Ammon's horn (tissue), 1 donor: ENCODE measurements at places on chromosomes 3 and 15.
A peak's percentile ranks its signal among the peaks of the same experiment; 100 is the strongest.

DNA sequence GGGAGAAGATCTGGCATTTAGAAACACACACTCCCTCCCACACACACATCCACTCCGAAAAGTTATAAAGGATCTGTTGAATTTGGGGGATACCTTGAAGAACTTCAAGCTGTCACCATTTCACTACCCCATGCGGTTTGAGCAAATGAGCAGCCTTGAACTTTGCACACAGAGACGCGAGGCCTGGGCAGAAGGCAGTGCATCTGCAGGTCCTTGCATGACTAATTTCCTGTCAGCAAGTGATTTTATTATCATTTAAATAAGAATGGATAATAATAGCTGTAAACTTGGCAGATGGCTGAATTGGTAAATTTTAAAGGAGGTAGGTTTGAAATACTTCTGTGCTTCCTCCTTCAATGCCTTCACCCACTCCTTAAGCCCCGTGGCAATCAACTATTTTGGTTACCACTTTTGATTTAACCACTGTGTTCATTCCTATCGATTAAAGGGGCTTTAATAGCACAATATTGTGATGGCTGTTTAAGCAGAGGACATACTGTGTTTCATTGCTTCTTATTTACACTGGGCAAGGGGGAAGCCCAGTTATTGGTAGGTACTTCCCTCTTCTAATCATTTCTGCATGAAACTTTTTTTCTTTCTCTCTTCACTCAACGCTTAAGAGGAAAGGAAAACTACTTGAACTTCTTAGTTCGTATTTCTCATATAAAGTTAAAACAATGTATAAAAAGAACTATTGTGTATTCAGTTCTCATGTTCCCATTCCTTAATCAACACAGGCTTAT lies 108.1 kb downstream of the ROBO2 start:
- DNase-seq = no peak

DNA sequence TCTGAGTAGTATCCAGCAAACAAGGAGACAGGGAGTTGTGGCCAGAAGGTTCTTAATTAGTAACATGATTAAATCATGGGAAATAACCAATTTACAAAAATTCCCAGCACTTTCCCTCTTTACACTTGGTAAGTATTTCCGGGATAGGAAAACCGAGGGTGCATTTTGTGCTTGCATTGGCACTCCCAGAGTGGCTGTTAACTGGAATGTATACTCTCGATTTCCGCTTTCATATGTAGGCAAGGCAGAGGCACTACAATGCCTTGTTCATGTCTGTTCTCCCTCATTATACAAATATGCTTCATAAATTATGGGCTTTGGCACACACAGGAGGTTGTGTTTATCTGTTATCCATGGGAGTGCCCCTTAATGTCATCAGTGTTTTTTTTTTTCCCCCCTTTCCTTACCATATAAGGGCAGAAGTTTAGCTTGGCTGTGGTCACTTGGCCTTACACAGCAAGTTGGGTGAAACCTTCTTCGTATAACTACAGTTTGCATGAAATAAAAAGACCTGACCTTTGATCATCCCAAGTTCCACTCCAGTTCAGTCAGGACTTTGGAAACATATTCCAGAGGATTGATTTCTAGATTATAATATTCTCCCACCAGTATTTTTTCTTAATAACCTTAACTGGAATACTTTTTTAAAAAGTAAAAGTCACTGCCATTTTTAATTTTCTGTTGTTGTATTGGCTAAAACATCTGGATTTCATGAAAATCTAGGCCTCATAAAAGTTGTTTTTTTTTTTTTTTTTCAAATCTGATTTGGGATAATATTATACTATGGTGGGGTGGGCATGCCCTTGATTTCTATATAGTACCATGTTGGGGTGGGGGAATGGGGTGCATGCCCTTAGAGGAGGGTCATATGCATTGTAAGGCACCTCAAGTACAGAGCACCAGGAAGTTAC lies 8.9 kb downstream of the TPM1 start:
- no peak for DNase-seq

- DNase-seq = no peak
Measured at GRCh38 chr15:90239371-90239770, 5.4 kb downstream of the GDPGP1 start.

GRCh38 chr3:17089314-17089700 lies 204.6 kb downstream of the PLCL2 start:
- no peak for DNase-seq

DNA sequence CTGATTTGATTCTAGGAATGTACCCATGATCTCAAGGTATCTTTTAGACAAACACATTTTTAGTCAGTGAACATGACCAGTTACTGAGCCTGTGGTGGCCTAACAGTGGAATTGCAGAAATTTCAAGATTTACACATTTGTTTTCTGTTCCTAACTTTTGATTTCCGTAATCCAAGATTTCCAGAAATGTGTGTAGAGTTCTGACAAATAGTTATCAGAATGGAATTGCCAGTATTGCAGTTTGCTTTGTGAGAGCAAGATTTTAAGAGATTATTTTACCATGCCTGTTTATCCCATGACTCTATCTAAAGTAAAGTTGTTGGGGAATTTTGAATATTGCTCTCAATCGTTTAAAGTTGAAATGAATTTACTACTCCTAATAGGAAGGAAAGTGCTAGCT lies 11.7 kb upstream of the UTS2B start:
- no peak for DNase-seq

- no peak for DNase-seq
Measured at GRCh38 chr3:157463816-157464215, 27.2 kb downstream of the PTX3 start.

DNA sequence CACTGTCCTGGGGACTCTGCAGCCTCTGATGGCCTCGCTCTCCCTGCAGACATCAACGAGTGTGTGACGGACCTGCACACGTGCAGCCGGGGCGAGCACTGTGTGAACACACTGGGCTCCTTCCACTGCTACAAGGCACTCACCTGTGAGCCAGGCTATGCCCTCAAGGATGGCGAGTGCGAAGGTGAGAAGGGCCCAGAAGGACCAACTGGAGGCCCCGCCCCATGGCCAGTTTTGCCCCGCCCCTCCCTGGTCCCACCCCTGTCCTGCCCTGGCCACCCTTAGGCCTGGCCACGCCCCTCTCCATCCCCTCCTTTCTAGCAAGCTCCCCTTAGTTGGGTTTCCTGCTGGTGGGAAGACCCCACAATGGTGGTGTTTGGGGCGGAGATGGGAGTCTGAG lies 77.5 kb downstream of the FBLN2 start:
- DNase-seq = no peak

DNA sequence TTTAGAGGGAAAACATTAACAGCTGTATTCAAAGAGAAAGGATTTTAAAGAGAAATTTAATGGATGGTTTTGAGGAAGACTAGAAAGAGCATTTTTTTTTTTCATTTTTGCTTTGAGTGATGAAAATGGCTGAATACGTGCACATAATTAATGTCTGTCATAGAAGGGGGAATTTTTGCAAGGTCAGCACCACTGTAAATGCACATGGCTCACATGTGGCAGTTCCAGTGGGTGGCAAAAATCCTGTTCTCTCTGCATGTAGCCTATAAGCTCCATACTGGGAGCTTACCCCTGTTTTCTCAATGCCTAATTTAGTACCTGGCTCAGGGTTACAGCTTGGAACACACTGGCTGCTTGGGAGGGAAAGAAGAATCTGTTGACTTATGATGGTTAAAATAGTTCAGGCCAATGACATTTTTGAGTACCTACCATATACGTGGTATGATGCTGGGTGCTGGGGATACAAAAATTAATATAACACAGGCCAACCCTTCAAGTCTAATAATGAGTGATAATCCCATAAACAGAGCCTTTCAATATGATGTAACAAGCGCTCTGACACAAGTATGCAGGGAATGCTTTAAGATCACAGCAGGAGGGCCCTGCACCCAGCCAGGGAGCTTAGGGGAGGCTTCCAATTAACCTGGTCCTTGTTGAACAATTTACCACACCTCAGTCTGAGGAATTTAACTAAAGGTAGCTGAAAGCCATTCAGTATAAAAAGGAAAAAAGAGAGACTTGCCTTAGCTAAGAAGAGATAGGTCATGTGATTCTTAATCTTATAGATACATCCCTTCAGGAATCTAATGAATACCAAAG lies 33.0 kb downstream of the HSPBAP1 start:
- no peak for DNase-seq

DNA sequence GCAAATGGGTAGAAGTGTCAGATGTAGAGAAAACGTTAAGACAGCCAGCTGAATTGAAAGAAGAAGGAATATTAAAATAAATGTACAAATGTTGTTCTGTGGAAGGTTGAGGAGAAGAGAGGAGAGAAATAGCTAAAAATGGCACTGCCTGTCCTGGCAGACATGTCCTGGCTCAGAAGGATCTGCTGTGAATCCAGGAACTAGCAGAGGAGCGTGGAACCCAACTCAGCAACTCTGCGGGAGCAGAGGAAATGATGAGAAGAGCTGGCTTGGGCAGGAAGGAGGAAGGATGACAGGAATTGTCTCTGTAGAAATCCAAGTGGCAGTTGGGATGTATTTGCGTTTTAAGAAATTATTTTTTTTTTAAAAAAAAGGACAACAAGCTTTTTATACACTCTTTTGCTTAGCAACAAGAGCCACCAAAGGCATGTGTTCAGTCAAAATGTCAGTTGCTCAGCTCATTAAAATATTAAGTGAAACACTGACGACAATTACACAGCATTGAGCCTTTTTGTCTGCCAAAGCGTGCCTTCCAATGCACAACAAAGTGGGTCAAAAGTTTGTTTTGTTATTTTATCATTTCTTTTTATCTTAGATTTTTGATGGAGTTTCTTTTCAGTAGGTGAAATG lies 16.1 kb downstream of the NANOGP8 start:
- peak; percentile 25 for DNase-seq

DNA sequence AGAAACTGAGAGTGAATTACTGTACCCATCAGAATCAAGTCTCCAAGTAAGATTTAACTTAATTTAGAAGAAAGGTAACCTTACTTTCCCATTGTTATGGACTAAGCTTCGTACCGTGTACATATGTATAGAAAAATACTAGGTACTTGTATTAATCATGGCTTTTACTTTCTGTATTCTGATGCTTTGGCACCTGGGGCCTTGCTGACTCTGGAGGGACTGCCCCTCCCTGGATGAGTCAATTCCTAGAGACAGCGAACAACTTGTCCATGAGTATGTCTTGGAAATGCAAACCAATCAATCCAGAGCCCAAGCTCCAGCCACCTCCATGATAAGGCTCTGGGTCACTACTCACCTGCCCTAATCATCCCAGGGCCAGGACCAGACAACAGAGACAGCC lies 50.0 kb upstream of the DGKG start:
- no peak for DNase-seq

DNA sequence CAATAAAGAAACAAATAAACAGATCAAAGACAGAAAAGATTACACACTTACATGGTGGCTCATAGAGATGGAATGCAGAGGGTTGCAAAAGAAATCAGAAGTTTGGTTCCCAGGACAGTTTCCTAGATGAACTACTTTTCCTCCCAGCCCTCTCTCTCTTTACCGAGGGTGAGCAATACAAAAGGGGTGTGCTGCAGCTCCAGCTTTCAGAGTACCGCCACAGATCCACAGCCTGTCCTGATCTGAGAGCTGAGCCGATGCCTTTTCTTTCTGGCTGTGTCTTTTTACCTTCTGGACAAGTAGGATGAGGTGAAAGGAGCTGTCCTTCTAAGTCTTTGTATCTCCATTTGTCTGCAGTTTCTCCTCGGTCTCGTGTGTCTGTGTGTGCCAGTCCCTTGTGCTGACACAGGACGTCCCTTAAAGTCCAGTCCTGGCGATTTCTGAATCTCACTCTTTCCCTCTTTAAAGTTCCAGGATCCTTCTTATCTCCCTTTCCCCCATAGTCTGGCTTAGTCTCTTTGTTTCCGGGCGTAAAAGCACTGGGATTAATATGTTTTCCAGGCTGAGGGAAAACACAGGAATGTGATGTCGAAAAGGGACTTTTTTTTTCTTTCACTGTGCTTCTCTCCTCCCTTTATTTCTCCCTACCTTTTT lies 540 bp downstream of the CCDC80 start:
- DNase-seq = no peak

DNA sequence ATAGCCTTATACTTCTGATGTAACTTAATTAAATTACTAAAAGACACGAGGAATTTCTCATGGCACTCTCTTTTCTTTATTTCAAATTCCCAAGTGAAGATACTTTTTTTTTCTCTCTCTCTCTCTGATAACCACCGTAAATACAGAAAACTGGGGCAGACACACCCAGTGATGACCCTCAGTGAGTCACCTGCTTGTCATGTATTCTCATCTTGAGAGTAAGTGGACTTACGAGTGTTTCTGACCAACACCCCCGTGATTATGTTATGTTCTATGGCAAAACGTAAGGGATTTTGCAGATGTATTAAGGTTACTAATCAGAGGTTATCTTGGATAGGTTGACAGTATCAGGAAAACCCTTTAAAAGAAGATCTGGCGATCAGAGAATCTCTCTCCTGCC lies 348.8 kb upstream of the ZNF717 start:
- DNase-seq = no peak

DNA sequence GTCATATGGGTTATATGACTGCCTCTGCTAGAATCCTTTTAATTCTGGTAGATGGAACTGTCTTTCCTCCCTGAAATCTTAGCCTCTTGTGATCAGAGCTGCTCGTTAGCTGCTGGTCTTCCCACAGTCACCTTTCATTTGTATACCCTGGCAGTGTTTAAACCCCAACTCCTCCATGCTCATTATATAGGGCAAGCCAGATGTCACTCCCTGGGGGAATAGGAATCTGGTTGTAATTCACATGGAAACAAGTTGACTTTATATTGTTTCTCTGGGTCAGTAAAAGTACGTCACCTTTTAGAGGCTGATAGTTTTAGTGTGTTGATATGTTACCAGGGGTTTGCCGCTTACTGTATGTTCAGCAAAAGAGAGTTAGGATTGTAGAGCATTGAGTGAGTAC lies 103.5 kb downstream of the ITPR1 start:
- DNase-seq = no peak

GRCh38 chr15:101466188-101466587 lies 23.3 kb downstream of the PCSK6 start:
- DNase-seq = no peak

- no peak for DNase-seq
Measured at GRCh38 chr3:195591852-195592251, 8.1 kb upstream of the APOD start.

- no peak for DNase-seq
Measured at GRCh38 chr15:94829887-94830884, 598.8 kb downstream of the MCTP2 start.

DNA sequence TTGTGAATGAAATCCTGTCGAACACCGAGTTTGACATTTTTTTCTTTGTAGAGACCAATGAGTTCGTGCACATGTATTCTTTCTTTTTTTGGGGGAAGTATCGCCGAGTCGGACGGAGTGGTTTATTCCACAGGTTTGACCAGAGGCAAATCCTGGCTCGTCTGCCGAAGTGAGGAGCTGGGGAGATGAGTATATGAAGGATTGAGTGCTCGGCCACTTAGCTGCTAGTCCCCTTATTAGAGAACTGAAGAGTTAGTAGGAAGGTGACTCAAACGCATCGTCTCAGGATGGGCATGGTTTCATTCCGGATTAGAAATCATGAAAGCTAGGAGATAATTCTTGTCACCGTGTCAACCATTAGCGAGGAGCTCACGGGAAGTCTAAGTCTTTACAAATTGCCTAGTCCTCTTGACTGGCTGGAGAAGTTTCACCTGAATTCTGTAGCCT lies 154.7 kb upstream of the GOLIM4 start:
- DNase-seq = no peak
